Head of caudate nucleus (tissue), 42 donors: ENCODE measurements at places on chromosomes 12 and 14.

DNA sequence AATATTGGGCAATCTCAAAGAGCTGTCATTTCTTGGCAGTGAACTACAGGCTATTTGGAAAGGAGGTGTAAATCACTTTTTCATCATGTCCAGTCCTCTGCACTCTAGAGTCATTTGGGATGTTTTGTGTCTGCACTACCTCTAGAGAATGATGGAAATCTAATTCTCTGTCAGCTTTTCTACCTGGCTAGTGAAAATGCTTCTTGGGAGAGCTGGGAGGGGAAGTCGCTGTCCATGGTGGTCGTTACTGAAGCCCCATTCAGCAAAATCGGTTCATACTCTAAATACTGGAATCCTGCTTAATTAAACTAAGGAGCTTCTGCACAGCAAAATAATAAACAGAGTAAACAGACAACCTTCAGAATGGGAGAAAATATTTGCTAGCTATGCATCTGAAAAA is 251.8 kb downstream of the APAF1 start:
- no peak for DNase-seq

DNA sequence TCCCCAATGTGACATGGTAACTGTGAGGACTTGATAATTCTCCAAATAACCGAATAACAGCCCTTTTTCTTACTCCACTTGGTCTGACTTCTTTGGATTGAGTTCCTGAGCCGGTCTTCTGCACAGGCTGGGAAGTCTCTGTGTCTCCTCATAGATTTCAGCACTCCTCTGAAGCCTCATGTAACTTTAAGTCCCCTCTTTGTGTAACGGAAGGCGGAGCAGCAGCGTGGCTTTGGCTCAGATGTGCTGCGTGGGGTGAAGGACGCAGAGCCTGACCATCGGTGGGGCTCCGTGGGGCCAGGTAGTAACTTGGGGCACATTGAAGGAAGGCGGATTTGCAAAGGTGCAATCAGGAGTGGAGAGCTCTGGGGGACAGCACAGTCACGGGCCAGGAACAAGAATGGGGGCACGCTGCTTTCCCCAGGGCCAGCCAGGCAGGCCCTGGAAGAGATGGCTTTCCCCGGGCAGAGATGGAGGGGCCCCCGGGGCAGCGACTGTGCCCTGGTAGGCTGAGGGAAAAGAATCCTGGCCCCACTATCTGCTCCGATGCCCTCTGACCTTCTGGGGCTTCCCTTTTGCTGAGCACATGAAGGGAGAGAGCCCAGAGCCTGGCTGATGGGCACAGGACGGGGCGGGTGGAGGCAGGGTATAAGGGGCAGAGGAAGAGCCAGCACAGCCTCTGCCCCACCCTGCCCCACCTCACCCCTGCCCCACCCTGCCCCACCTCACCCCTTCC is 56.9 kb downstream of the ADGRD1 start:
- DNase-seq, result no peak

DNA sequence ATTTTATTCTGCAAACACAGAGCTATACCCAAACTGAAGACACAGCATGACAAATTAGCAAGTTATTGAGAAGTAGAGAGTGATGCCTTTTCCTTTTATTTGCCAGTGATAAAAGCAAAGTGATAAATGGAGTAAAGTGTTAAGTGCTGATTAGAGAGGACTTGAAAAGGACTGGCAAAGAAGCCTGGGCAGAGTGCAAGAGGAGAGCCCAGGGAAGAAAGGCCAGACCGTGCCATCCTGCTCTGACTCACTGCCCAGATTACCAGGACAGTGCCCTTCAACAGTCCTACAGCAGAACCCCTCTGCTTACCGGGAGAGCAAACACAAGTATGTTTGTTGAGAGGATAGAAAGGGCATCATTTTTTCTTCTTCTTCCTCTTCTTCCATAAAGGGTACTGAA is 106.5 kb downstream of the ETV6 start:
- no peak for DNase-seq

GRCh38 chr12:3189282-3189681 is 112.1 kb downstream of the TSPAN9 start:
- DNase-seq, result no peak

DNA sequence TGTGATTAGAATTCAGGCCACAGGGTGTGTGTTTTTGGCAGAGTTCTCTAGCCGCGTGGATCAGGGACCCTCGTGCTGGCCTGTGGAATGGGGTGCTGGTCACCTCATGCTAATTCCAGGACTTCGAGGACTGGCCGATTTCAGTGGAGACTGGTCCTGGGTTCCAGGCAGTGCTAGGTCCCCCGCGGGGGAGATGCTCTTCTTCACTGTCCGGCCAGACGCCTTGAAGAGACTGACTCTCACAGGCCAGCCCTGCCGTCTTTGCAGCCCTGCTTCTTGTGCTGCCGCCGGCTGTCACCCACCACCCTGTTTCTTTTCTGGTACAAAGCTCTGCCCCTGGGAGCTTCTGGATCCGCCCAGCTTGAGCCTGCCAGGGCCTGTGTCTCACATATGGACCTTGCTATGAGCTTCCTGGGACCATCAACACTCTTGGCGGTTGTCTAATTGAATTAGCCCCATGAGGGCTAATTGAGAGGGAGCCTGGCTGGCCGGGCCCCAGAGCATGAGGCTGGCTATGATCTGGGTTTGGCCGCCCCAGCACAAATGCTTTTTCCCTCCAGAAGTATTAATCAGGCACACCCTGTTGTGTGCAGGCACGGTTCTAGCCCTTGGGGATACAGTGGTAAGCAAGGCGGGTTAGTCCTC is 8.2 kb downstream of the MLXIP start:
- DNase-seq, result no peak

GRCh38 chr12:95253386-95253785 is 35.8 kb downstream of the VEZT start:
- DNase-seq, result no peak

- DNase-seq, result peak; percentile 37
Observed at GRCh38 chr12:76183459-76184186, 99.1 kb upstream of the NAP1L1 start.

GRCh38 chr14:99475660-99476059 is 5.0 kb downstream of the SETD3 start:
- DNase-seq, result no peak
